ENCODE measurements at places on chromosomes 3 and 15.

DNA sequence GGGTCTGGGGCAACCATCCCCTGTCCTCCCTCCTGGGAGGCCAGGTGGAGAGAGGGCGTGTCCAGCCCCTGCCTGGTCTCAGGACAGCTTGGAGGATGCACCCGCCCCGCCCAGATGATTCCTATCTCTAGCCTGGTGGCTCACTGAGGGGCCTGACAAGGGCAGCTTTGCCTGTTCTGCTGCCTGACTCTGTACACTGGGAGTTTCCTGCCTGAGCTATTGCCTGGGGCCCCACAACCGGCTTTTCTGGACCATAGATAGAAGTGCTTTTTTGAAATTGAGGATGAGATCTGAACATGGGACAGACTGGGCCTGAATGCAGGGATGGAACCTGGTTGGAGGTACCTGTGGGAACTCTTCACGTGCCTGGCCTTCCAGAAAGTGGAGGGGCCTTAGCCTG lies 751 bp upstream of the PLA2G4E start:
- DNase-seq, result no peak

GRCh38 chr15:90979582-90979981 lies 14.8 kb downstream of the PRC1 start:
- no peak for DNase-seq

GRCh38 chr3:8366219-8366810 lies 135.3 kb upstream of the LMCD1 start:
- DNase-seq, result no peak

GRCh38 chr15:51576911-51577500 lies 45.6 kb downstream of the DMXL2 start:
- DNase-seq, result no peak

- DNase-seq, result peak; percentile 31
Measured at GRCh38 chr3:144491333-144491732, 519.7 kb downstream of the DIPK2A start.

DNA sequence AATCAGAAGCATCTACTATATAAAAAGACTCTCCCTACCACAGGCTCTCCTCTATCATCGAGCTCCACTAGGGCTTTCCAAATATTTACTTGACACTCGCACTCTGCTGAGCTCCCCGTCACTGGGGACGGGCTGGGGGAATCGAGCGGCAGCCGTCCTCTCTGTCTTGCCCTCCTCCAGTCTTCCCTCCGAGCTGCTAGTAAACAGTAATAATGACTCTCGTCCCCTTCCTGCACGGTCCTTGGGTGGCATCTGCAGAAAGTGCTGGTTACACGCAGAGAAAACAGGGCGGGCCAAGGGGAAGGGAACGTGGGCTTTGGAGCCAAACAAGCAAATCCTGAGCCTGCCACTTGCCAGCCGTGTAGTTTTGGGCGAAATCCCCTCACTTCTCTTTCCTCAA lies 96.6 kb downstream of the LRIG1 start:
- DNase-seq, result no peak

Measured in iPS-NIHi11 (cell line).